Heart right ventricle (tissue), 16 donors: ENCODE measurements at places on chromosomes 3 and 15. TPM values are rescaled to one million over a fixed set of nuclear protein-coding genes. Genes with fewer than 3 reads are reported as not detected.
A peak's percentile ranks its signal among the peaks of the same experiment; 100 is the strongest.

DNA sequence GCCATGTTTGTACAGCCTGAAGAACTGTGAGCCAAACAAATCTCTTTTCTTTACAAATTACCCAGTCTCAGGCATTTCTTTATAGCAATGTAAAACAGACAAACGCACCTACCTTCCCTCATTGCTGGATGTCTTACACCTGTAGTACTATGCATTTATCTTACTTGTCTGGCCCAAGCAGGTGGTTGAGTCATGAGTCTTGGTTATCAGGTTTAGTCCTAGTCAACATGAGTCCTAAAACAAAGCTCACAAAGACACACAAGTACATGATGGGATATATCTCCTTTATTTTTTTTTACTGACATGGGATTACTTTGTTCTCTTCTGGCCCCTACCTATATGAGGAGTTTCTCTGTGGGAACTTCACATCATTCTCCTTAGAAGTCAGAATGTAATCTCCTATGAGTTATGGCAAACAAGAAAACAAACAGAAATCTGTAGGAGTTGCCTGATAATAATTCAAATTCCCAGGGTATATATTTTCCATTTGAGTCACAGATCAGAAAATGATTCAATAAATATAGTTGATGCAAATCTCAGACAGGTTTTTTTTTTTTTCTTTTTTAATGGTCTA is 33.6 kb upstream of the PLSCR2 start:
- no peak for DNase-seq

- DNase-seq, result no peak
Observed at GRCh38 chr3:193605876-193606275, 12.9 kb downstream of the OPA1 start.

GRCh38 chr3:17356585-17356984 is 385.8 kb downstream of the TBC1D5 start:
- no peak for DNase-seq

DNA sequence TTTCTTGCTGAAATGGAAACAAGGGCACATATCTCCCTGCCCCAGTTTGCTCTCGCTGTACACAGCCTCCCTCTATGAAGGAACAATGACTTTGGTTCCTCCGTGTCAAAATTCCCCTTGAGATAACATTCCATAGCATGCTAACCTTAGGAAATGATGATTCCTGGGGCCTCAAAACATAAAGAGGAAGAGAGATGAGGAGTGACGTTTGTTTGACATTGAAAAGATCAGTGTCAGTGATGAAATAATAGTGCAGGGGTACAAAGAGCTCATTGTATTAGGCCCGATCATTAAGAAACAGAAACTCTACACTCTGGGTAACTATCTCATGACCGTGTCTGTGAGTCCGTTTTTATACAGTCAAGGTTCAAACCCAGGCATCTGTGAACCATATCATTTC is 55.2 kb downstream of the ARNT2 start:
- no peak for DNase-seq

DNA sequence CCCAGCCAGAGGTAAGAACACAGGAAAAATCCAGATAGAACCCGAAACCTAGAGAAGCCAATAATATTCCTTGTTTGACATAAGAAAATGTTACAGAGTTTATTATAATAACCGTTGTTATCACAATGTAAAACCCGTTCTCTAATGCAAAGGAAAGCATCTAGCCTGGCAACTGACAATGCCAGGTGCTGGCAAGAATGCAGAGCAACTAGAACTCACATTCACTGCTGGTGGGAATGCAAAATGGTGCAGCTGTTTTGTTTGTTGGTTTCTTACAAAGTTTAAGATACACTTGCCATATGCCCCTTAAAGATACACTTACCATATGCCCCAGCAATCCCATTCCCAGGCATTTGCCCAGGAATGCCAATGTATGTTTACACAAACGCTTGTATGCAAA is 23.4 kb downstream of the VPS39 start:
- DNase-seq, result no peak

DNA sequence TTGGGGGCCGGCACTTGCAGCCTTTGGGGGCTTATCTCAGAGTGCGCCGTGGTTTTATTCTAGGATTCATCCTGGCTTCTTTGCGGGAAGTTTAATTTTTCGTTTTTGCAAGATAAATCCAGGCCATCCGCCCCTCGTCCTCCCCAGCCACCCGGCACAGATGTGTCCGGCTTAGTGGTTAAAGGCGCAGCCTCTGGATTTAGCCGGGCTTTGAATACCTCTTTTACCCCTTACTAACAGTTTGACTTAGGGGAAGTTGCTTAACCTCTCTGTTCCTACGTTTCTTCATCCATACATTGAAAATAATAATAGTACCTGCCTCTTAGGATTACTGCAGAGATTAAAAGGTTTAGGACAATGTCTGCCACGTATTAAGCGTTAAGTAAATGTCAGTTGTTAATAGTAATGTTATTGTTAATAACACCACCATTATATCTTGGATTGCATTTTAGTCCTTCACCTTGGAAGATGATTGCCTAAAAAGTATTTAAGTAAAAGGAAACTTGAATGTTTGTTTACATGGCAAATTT is 714 bp downstream of the ECT2 start:
- DNase-seq, result peak; percentile 15

DNA sequence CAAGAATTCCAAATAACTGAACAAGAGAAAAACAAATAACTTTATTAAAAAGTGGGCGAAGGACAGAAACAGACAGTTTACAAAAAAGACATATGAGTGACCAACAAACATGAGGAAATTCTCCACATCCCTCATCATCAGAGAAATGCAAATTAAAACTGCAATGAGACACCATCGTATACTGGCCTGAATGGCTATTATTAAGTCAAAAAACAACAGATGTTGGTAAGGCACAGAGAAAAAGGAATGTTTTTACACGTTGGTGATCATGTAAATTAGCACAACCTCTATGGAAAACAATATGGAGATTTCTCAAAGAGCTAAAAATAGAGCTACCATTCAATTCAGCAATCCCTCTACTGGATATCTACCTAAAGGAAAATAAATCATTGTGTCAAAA is 1260.4 kb upstream of the ALCAM start:
- no peak for DNase-seq

DNA sequence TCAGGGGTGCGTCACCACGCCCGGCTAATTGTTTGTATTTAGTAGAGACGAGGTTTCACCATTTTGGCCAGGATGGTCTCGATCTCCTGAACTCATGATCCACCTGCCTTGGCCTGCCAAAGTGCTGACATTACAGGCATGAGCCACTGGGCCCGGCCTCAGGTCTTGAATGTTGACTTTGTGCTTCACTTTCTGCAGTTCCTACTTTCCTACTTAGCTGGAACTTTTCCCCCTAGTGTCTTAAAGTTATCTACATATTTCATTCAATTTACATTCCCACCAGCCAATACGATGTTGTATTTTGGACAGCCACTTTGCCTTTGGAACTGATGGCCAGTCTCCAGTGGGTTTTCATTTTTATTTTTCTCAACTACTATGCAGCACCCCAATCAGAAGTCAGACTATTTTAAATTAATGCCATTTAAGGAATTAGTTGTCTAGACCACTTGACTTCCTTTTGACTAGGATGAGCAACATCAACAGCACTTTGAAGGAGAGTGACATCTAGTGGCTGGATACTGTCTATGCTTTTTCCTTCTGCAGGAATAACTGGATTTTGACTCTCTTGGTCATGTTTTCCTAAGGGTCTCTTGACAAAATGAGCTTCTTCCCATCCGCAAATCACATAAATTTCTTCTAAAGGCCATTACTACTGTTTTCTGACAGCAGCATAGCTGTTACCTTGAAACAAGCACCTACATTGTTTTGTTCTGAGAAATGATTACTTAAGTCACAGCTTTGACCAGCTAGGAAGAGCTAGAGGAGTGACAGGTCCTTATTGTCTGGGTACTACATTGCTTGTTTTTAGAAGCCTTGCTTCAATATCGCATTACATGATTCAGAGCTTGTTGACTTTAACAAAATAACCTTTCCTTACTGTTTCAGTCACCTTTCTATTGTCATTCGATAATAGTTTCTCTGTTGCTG is 140.2 kb downstream of the ITPR1 start:
- DNase-seq, result no peak

GRCh38 chr15:70643106-70643782 is 120.1 kb downstream of the UACA start:
- DNase-seq, result no peak

DNA sequence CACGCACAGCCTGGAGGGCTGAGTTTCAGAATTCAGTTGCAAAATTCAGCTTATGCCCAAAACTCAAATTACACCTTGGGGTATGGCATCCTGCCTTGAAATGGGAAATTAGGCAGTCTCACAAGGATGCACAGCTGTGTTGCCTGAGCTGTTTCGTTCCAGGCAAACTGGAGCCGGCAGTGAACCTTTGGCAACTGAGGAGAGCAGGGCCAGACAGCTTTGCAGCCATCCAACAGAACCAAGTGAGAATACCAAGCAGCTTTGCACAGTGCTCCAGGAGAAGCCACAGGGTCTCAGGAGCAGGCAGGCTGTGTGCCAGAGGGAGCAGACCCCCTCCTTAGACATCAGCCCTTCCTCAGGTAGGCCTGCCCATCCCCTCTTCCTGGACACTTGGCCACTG is 32.5 kb upstream of the BFSP2 start:
- no peak for DNase-seq

RBM5 gene
- 86.3 TPM for polyA plus RNA-seq

CEP70 gene
- polyA plus RNA-seq, result 10.6 TPM
